ENCODE measurements at places on chromosomes 11 and 22. TPM values are rescaled to one million over a fixed set of nuclear protein-coding genes. Genes with fewer than 3 reads are reported as not detected.

The MEI1 gene
- total RNA-seq: 2.3 TPM

The PANX3 gene
- not detected for total RNA-seq

The PLEKHB1 gene
- 30.5 TPM for total RNA-seq

The MGAT3 gene
- total RNA-seq: 34.8 TPM

The KDM4E gene
- not detected for total RNA-seq

The P2RX3 gene
- not detected for total RNA-seq

DNA sequence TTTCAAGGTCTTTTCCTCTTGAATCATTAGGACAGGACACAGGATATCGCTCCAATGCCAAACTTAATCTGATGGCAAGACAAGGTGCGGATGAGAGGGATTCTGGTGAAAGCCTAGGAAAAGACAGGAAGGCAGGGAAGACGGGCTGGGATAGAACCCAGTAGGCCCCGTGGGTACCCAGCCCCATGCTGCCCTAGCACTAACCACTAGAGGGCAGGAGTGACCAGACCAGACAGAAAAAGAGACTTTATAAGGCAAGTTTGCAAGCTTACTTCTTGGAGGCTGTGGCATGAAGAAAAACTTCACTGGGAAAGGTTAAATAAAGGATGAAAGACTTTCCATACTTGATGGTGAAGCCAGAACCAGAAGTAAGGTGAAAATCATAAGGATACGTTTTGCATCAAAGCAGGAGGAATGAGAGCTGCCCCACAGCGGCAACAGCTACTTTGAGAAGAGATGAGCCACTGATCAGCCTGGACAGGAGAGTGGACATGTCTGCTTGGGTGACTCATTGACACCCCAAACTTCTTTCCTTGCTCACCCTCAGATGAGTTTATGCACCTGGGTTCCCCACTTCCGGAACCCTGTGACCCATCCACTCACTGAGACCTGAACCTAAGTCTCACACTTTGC is 39.8 kb downstream of the SYN3 start:
- no peaks in the 10 kb centered on the region for H3K27me3 ChIP-seq
- no peaks in the 10 kb centered on the region for H3K4me1 ChIP-seq
- H3K27ac ChIP-seq: no peak overlapping the region

- H3K4me3 ChIP-seq: no peak overlapping the region
- peaks cover 52% of the 10 kb centered on the region for H3K4me1 ChIP-seq
- H3K36me3 ChIP-seq: no peaks in the 10 kb centered on the region
- DNase-seq: no peak
- H3K27ac ChIP-seq: no peak overlapping the region
- no peaks in the 10 kb centered on the region for H3K27me3 ChIP-seq
These were observed 14.6 kb downstream of the TBC1D22A start for GRCh38 chr22:46776876-46777608.

DNA sequence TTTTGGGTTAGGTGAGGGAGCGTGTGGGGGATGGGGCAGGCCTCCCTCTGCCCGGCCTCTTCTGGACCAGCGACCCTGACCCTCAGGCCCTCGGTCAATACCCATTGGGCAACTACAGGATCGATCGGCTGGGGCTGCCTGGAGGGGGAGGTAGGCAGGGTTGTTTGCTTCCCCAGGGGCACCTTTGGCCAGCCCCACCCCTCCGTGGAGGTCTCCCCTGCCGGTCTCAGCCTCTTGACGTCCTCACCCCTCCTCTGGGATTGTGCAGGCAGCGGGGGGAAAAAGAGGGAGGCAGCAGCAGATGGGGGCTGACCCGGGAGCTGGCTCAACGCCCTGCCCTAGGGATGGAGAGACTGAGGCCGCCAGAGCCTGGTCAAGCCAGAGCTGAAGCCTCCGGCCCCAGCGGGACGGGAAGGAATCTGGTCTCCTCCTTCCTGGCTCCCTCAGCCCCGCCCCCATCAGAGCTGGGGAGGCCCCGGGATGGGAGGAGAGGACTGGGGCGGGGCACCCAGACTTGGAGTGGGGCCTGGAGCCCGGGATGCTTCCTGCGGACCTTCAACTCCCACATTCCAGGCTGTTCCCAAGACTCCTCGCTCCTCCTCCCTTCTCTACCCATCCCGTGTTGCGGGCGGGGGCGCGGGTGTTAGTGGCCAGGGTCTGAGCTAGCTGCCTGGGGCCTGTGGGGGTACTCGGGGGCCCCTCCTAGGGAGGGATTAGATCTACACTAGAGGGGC is 14.4 kb upstream of the CDC42EP1 start:
- no peaks in the 10 kb centered on the region for H3K27me3 ChIP-seq
- H3K27ac ChIP-seq: peak overlapping the region; percentile 92
- DNase-seq: peak; percentile 94
- no peaks in the 10 kb centered on the region for H3K36me3 ChIP-seq
- H3K4me1 ChIP-seq: peaks cover 60% of the 10 kb centered on the region
- peak overlapping the region; percentile 29 for H3K4me3 ChIP-seq

DNA sequence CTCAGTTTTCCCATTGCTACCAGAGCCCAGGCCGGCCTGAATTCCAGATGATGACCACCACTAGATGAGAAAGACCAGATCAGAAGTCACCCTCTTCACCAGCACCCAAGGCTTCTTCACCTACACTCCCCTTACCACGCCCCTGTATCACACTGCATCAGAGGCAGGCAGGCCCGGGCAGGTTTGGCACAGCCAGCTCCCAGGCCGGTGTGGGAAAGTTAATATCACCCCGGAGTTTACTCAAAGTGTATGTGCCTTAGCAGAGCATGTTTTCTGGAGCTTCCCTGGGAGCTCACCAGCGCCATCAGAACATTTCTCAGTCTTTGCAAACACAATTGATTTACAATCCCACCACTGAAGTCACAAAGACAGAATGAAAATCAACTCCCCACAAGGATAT is 47.5 kb upstream of the POU2AF1 start:
- no peaks in the 10 kb centered on the region for H3K27me3 ChIP-seq
- H3K4me1 ChIP-seq: no peaks in the 10 kb centered on the region
- no peak overlapping the region for H3K27ac ChIP-seq
- DNase-seq: no peak
- no peak overlapping the region for H3K4me3 ChIP-seq
- no peaks in the 10 kb centered on the region for H3K36me3 ChIP-seq

- H3K4me1 ChIP-seq: no peaks in the 10 kb centered on the region
- no peak overlapping the region for H3K4me3 ChIP-seq
- H3K27ac ChIP-seq: no peak overlapping the region
- H3K36me3 ChIP-seq: no peaks in the 10 kb centered on the region
- DNase-seq: no peak
These were observed 9.7 kb downstream of the TMEM45B start for GRCh38 chr11:129825380-129825779.

- no peaks in the 10 kb centered on the region for H3K36me3 ChIP-seq
- H3K27me3 ChIP-seq: no peaks in the 10 kb centered on the region
- H3K4me1 ChIP-seq: no peaks in the 10 kb centered on the region
- DNase-seq: no peak
- no peak overlapping the region for H3K27ac ChIP-seq
- H3K4me3 ChIP-seq: no peak overlapping the region
These were observed 4.3 kb upstream of the OR52E1 start for GRCh38 chr11:5065027-5065426.

DNA sequence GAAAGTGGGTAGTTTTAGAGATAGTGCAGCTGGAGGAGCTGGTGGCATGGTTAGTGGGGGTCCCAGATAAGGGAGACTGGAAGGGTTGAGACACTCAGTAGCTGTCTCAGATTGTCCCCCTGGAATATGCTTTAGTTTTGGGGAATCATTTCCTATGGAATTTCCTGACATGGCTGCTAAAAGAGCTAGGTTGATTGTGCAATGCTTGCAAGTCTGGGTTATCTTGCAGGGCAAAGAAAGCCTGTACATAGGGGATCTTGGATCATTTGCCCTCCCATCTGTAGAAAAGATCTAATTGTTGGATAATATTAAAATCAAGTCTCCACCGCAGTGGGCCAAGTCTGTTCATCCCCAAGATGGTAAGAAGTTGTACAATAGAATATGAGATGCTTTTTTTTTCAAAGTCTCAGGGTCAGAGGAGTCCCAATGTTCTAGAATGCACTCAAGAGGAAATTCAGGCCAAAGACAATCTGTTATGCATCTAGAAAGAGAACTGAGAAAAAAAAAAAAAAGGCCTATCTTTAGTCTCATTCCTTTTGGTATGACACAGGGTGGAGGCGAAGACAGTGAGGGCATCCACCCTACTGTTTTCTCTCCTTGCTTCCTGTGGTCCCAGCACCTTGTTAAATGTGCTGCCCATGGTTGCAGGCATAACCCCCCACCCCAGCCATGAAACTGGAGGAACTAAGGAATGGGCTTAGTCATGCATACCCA is 20.2 kb downstream of the MS4A6E start:
- H3K4me1 ChIP-seq: no peaks in the 10 kb centered on the region
- H3K4me3 ChIP-seq: no peak overlapping the region
- no peaks in the 10 kb centered on the region for H3K27me3 ChIP-seq
- no peaks in the 10 kb centered on the region for H3K36me3 ChIP-seq
- no peak overlapping the region for H3K27ac ChIP-seq
- DNase-seq: no peak

GRCh38 chr11:66543263-66544107 is 2.4 kb downstream of the ZDHHC24 start:
- no peak for DNase-seq
- H3K27me3 ChIP-seq: no peaks in the 10 kb centered on the region
- peak overlapping the region; percentile 58 for H3K27ac ChIP-seq

- H3K4me1 ChIP-seq: no peaks in the 10 kb centered on the region
- H3K4me3 ChIP-seq: no peak overlapping the region
- DNase-seq: no peak
- no peak overlapping the region for H3K27ac ChIP-seq
These were observed 408.2 kb downstream of the MN1 start for GRCh38 chr22:27393371-27393770.

- H3K27ac ChIP-seq: no peak overlapping the region
- no peak overlapping the region for H3K4me3 ChIP-seq
- no peaks in the 10 kb centered on the region for H3K4me1 ChIP-seq
- DNase-seq: no peak
- no peaks in the 10 kb centered on the region for H3K36me3 ChIP-seq
- H3K27me3 ChIP-seq: no peaks in the 10 kb centered on the region
These were observed 46.2 kb upstream of the CSTF3 start for GRCh38 chr11:33207408-33207985.
